Right ventricle myocardium superior (tissue), 1 donor: ENCODE measurements at places on chromosomes 4 and X. TPM values are rescaled to one million over a fixed set of nuclear protein-coding genes. Genes with fewer than 3 reads are reported as not detected.

TMEM33 gene
- total RNA-seq, result 19.6 TPM

RASSF6 gene
- not detected for total RNA-seq

ZCCHC18 gene
- total RNA-seq, result 0.65 TPM

NAT8L gene
- total RNA-seq, result 1.00 TPM

FAM9B gene
- not detected for total RNA-seq

MAGEB4 gene
- total RNA-seq, result not detected

GABRE gene
- total RNA-seq, result 28.0 TPM

USP17L10 gene
- not detected for total RNA-seq

FHIP1A gene
- 16.8 TPM for total RNA-seq

OPN1MW3 gene
- not detected for total RNA-seq

NAP1L3 gene
- total RNA-seq, result 0.65 TPM

TEX28 gene
- not detected for total RNA-seq

PNMA3 gene
- total RNA-seq, result 2.5 TPM

NPNT gene
- 2.1 TPM for total RNA-seq

GRCh38 chrX:143635915-143636314 is at the start of gene SLITRK4:
SLITRK4 (minus strand) TSS chrX:143636101; CDS start chrX:143631108, 4,993 bp downstream.
- no peak for DNase-seq

DNA sequence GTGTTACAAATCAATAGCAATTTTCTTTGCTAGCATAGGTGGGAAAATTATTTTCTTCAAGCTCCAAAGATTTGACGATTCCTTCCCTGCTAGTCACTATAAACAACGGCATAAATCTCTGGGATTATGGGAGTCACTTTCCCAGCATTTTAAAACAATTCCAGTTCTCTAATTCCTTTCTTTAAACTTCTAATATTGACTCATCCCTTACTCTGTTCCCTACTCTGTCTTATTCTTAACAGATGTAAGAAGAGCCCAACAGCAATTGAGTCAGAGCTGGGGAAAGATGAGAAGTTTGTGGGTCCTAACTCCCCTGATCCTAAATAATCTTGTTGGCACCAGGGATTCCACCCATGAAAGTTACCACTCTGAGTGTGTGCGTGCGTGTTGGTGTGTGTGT is 47.4 kb upstream of the IL21 start:
- DNase-seq, result no peak

GRCh38 chrX:68511255-68511654 is 12.4 kb downstream of the YIPF6 start:
- no peak for DNase-seq

- DNase-seq, result no peak
Measured at GRCh38 chr4:53917729-53918128, 146.7 kb downstream of the CHIC2 start.

DNA sequence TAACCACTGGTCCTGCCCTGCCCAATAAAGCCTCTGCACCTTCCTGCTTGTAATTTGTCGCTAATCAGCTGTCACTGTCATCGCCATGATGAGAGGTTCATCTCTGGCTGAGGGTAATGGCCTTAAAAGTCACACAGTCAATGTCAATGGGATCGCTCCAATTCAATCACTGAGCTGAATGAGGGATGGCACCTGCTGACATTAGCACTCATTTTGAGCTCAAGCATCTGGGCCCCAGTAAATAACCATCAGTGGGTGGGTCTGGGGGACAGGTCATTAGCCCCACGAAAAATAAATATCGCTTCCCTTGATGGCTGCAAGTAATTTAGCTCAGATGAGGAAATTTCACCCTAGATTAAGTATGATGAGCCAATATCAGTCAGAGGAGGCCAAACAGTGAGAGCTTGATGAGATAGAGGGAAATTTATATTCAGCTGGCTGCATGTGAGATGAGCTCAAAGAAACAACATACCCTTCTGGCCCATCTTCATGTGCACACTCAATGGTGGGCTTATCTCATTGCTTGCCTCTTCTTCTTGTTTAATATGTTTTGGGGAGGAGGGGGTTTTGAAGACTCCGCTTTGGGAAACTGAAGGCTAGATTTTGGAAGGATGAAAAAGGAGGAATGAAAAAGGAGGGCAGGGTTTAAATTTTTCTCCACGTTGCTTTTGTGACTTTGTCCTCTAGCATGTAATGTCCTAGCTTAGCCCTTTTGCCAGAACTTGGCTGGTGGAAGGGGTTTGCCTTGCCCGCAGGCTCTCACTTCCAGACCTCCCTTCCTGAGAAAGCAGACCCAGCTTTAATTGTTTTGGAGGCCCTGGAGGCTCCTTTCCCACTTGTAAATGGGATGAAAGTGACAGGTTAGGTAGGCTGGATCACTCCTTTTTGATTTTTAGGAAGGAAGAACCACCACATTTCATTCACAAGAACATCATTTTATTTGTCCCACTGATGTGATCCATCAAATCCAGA is 84.8 kb upstream of the PAQR3 start:
- DNase-seq, result no peak

- DNase-seq, result no peak
Measured at GRCh38 chrX:71052721-71053120, 15.4 kb downstream of the SNX12 start.

- DNase-seq, result no peak
Measured at GRCh38 chr4:92304606-92305005, 840 bp downstream of the GRID2 start.

- DNase-seq, result no peak
Measured at GRCh38 chr4:121697564-121697963, 784 bp upstream of the ANXA5 start.

- DNase-seq, result peak; percentile 85
Measured at GRCh38 chrX:69165087-69165651, at the start of gene PJA1. PJA1 (minus strand) TSS chrX:69165453; CDS start chrX:69163073, 2,380 bp downstream.

- no peak for DNase-seq
Measured at GRCh38 chr4:8878421-8878820, 6.8 kb upstream of the HMX1 start.

GRCh38 chr4:152850377-152850776 is 70.6 kb downstream of the ARFIP1 start:
- no peak for DNase-seq

GRCh38 chr4:3628868-3629175 is 96.6 kb upstream of the LRPAP1 start:
- DNase-seq, result no peak

DNA sequence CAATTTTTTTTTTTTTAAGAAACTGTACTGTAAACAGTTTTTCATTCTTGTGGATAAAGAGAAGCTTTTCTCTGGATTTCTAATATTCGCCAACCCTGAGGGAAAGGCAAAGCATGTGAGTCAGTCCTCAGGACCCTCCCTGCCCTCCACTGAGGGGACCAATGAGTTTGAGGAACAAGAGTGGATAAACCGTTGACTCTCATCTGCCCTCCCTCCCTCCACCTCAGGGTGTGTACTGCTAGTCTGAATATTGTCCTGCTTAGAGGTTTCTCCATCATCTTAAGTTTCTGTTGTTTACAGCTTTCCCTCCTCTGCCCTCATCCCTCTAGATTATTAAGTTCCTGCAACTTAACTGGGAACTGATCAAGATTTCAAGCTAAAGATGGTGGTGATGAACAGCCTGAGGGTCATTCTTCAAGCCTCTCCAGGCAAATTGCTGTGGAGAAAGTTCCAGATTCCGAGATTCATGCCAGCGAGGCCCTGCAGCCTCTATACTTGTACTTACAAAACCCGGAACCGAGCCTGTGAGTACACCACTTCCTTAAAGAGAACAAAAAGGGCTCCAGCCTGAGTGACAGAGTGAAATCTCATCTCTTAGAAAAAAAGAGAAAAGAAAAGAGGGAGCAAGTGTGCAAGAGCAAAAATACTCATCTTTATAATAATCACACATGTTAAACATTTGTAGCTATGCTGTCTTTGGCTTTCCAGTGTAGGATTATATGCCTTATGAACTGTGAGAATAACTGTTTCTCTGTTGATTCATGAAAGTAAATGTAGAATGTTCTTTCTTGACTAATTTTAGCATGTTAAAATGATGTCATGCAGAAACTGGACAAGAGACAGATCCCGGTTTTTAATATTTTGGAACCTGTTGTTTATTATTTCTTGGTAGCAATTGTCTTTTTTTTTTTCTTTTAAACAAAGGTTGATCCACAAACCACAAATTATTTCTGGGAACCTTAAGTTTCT is 11.9 kb downstream of the CA5B start:
- DNase-seq, result peak; percentile 45

DNA sequence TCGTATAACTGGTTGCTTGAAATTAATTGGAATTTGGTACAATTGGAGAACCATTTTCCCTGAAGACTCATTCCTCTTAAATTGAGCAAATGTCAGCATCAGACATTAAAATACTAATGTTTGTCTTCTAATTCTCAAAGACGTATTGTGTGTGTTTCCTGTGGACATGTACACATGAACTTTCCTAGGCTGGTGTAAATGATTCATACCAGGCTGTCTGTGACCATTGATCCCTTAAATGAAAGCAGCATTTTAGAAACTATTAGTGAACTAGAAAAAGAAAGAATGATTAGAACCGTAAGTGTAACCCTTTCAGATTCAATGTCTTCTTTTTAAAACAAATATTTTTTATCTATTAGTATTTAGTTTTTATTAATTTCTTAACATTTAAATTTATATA is 332.9 kb downstream of the PPP3CA start:
- no peak for DNase-seq

DNA sequence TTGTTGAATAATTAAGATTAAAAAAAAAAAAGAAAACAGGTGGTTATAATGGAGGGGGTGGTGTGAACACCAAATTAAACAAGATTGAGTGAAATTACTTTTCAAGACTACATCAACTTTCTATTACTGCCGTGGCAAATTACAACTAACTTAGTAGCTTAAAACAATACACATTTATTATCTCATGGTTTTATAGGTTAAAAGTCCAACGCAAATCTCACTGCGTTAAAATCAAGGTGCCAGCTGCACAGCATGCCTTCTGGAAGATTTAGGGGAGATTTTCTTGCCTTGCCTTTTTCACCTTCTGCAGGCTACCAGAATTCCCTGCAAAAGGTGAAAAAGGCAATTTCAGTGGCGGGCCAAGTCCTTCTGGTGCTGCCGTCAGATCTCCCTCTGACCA is 58.5 kb downstream of the ATXN3L start:
- DNase-seq, result no peak

GRCh38 chr4:76624241-76624681 is 189.2 kb downstream of the SHROOM3 start:
- DNase-seq, result peak; percentile 36

- DNase-seq, result peak; percentile 72
Measured at GRCh38 chrX:46573892-46574773, 568 bp downstream of the CHST7 start.

DNA sequence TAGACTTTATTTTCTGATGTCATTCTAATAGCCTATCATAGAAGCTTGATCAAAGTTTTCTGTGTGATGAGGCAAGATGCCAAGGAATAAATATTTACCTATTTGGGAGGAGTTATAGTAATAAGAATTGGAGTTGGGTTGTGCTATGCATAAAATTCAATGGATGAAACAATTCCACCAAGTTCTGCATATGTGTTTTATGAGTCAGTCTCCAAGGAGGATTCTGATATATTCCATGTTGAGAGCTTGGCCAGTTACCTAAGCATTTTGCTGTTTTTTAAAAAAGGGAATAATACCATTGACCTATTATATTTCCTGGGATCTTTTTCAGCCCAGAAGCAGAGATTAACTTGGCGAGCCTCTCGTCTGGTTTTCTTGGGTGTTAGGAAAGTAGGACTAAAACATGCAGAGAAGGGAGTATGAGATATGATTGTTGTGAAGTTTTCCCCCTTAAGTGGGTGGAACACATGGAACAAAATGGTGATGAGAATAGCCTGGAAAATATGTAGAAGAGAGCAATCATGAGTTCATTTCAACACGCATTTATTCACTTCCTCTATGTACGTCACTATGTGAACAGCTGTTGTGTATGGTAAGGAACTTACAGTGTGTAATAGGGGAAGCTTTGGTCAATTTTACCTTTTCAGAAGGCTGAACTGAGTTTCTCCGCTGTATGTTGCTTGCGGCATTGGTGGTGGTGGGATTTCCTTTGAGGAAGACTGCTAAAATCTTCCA is 39.2 kb downstream of the POLA1 start:
- DNase-seq, result no peak

DNA sequence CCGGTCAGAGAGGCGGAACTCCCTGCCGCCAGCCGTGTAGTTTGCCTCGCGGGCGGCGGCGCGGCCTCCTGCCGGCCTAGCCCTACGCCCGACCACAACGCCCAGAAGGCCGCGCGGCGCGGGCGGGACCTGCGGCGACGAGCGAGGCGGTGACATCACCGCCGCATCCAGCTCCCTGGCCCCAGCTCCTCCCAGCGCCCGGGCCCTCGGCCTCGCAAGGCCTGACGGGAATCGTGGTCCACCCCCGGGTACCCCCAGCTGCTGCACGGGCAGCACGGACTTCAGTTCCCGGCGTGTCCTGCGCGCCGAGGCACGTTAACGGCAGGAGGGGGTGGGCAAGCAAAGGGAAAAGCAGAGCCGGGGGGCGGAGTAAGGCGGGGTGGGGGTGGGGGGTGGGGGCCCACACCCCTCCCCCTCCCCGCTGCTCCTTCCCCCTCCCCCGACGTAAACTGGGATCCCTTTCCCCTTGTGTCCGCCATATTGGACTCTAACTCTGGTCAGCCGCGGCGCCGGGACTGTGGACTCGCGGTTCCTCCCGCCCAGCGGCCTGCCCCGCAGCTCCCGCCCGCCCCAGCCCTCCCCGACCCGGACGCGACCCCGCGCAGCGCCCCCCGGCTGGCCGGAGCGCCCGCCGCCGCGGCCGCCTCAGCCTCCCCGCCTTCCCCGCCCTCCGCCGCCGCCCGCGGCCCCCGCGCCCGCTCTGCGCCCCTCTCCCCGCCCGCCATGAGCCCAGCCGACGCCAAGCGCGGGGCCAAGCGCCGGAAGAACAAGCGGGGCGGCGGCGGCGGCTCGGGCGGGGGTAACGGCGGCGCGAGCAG is at the start of gene FAM193A:
Gene FAM193A, plus strand, starts transcription at position 455 of the 818 bp plus-strand sequence. Its CDS starts 269 bp downstream, at position 724.
- peak; percentile 99 for DNase-seq

DNA sequence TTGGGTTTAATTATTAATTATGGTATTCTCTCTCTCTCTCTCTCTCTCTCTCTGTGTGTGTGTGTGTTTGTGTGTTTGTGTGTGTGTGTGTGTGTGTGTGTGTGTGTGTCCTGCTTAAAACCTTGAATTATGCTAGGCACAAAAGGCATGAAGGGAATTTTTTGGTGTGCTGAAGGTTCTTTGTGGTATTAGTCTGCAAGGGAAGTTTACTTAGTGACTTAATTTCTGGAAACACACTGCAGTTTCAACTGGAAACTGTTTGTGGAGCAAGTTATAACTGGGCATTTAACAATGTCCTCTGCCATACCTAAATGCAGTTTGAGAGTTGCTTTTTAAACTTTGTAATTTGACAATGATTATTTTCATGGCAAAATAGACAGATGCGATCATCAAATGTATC is 111.7 kb downstream of the FRMPD4 start:
- no peak for DNase-seq

DNA sequence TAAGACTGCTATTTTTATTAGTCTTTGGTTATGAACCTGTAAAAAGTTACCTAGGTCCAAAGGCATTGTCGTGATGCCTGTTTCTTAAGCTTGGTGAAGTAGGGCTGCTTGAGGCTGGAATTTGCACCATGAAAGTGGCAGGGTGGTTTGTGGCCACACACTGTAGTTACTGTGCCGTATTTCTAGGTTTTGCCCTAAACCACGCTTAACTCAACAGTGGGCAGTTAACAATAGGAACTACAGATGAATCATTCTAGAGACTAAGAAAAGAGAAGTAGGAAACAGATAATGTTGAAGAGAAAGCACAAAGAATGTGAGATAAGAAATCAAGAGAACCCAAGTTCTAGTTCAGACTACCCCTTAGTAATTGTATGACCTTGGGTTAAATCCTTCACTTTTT is 11.5 kb downstream of the ETNPPL start:
- DNase-seq, result no peak
